ENCODE measurements at places on chromosomes 6 and 20.
A peak's percentile ranks its signal among the peaks of the same experiment; 100 is the strongest.

DNA sequence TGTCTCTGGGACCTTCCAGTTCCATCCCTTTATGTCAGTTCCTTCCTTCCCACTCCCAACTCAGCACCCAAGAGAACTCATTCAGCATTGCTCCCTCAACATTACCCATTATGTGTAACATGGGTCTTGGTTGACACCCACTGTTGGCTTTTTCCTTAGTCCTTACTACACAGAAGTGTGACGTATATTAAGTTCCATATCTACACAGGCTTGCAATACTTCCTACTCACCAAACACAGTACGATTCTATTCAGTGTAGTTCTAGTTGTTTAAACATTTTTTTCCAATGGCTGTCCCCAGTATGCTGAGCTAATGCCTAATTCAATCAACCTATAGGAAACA lies 37.7 kb downstream of the ARHGAP18 start:
- no peak for DNase-seq

DNA sequence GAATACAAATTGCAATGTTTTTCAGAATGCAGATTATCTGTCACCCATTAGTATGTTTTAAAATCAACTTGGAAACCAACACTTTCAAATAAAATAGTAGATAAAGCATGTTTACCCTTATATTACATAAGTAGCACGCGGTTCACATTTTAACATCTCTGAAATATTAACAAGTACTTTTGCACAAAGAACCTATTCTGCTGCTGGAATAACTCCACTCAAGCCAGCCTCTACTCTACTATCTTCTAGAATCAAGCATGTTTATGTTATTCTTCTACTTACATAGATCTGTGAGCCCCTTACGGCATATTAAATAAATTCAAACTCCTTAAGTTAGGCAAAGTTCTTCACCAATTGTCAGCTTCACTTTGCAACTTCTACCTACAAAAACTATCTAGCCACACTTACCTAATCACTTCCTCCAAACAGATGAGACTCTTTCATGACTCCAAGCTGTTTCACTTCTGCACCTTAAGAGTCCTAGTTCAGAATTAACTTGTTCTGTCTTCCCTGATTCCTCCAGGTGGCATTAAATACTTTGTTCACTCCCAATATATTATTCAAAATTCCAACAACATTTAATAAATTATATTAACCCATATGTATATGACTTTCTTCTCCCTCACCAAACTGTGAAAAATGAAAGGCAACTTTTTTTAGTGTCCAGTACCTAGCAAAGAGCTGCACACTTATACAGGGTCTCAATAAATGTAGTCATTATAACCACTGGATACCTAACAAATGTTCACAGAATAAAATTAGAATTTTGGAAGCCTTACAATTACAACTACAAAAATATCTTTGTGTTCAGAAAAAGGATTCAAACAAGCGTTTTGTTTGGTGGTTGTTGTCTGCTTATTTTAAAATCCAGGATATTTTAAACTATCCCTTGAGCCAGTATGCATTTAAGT lies 12.1 kb downstream of the CEP85L start:
- no peak for DNase-seq

DNA sequence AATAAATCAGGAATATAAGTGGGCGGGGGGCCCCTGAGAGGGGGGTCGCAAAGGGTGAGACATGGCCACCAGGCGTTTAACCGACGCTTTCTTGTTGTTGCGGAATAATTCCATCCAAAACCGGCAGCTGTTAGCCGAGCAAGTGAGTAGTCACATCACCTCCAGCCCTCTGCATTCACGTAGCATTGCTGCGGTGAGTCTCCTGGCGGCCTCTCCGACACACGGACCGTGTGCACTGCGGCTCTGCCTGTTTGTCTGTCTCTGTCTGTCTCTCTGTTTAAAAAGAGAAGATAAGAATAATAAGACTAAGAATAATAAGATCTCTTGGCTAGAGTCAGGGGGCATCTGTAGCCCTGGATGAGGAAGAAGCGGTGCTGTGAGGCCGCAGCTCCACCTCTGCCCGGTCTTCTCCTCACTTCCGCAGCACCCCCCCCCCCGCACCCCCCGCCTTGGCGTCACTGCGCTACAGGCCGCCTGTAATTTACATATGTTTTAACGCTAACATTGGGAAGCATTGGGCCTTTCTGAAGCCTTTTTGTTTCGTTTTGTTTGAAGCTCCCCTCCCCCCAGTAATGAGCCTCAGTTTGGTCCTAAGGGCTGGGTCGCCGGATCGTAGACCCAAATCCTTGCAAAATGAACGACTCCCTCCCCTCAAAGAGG lies 993 bp downstream of the STX16 start:
- DNase-seq = peak; percentile 67

- DNase-seq = no peak
Measured at GRCh38 chr6:8084586-8084985, 17.8 kb downstream of the EEF1E1 start.

GRCh38 chr6:1311400-1312202 lies at the start of gene FOXQ1:
TSS of gene FOXQ1 (plus strand) at chr6:1312098. CDS start at chr6:1312705, 607 bp downstream.
- peak; percentile 89 for DNase-seq

DNA sequence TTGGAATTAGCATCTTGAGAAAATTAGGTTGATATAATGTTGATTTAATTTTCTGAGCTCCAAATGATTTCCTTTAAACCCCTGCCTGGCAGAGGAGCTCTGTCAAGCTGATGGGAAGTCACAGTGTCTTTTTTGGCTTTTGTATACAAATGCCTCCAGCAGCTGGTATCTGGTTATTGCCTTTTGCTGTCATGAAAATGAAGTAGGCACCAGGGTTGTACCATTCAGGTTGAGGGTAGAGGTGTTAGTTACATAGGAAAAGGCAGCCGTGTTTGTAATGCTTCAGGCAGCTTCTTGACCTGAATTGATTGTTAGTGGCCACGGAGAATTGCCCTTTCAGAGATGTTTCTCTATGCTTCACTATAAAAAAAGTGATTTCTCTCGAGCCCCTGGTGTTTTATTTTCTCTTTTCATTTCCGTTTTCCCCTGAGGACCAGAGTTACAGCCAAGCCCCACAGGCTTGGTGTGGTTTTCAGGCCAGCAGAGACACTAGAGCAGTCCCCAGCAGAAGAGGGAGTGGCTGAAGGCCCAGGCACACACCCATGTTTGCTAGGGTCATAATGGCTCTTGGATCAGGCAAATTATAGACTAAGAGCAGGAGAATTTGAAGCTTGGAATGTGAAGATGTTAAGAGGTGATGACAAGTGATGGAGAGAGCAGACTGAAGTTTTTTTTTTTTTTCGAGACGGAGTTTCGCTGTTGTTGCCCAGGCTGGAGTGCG lies 21.6 kb downstream of the CMTR1 start:
- no peak for DNase-seq

DNA sequence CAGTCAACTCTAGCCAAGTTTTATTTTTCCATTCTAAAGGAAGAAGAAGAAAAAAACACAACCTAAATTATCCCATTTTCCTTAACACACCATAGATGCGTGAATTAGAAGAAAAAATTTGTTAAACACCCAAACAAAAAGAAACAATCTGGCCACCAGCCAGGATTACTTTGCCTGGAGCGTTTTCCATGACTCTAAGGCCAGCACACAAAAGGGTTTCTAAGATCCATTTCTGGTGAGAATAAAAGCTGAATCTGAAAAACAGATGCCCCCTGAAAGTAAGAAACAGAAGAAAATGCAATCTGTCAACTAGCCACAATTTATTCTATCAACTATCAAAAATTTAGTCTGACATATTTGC lies 267.2 kb upstream of the SULF2 start:
- DNase-seq = peak; percentile 19

DNA sequence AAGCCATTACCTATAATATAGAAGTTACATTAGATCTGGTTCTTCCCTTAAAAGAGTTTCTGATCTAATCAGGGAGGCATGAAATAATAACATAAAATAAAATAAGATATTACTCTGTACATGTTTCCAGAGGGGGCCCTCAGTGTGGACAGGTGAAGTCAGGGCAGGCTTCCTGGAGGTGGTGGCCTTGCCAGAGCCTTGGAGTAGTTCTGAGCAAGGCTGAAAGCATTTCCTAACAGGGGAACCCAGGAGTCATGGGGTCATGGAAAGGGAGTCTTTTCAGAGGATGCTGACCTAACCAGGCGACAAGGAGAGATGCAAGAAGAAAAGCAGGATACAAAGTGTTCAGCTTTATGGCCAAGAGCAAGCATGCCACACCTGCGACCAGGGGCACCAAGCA lies 471.3 kb upstream of the AGPAT4 start:
- DNase-seq = no peak

DNA sequence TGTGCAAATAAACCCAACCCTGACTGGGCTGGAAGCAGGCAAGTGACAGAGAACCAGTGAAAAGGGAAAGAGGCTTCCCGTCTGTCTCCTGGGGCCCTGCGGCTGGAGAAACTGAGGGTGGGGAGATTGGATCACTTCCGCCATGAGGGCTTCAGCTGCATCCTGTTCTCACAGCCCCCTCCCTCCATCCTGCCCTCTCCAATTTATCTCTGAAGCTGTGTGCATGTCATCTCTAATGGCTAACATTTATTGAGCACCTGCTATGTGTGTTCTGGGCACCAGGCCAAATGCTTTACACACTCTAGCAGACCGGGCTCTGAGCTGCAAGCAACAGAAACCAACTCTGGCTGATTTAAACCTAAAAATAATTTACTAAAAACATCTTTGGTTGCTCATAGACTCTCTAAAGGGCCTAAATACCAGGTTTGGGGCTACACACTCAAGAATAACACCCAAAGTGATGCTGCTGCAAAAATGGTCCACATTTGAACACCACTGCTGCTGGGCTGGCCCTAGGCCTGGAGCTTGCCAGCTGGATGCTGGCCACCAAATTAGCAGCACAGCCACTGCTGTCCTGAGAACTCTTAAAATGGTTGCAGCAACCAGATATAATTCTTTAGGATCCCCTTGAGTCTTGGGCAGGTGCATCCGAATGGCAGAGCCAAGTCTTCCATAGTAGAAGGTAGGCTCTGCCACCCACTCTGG lies 123.6 kb upstream of the LRFN2 start:
- no peak for DNase-seq

DNA sequence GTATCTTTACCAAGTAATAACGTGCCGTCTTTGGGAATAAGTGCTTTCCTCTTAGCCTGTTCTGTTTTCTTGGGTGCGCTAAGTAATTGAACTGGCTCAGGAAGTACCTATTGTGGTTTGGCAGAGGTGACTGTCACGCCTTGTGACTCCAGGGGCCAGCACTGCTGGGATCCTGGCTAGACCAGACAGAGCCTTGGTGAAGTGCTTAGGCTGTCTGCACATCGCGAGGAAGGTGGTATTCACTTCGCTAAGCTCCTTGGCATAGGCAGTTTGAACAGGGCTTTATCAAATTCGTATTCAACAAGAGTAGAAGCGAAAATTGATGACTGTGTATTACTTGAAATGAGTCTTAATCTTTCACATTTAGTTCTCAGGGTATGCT lies 17.6 kb downstream of the PRDM1 start:
- DNase-seq = no peak

GRCh38 chr6:87498048-87498447 lies 25.3 kb downstream of the SLC35A1 start:
- DNase-seq = no peak

DNA sequence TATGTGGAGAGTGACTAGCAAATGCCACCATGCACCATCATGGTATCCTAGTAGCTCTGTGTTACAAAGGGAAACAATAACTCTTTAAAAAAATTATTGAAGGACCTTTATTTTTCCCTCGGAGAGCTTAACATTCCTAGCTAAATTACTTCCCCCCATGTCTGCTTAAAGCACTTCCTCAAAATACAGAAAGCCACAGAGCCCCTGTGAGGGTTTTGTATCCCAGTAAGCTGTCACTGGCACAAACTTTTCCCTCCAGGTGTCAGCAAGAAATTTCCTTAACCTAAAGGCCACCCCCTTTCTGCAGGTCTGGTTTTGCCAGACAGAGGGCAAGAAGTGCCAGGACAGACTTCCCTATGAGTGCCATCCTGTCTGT lies 340.0 kb upstream of the PRDM1 start:
- DNase-seq = no peak

DNA sequence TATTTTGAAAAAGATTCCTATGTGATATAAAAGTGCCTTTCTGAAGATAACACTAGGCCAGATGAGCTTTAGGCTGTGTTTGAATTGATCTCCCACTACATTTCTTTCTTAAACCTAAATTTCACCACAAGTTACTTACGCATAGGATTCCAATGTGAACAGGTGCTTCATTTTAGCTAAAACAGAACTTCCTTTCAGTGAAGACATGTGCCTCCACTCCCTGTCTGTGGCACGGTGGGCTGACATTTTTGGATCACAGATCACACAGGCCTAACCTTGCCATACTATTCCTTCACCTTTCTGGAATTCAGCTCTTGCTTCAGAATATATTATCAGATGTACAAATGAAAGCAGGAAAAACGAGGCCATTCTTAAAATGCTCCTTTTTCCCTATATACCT lies 231.8 kb downstream of the SAMD5 start:
- DNase-seq = no peak

DNA sequence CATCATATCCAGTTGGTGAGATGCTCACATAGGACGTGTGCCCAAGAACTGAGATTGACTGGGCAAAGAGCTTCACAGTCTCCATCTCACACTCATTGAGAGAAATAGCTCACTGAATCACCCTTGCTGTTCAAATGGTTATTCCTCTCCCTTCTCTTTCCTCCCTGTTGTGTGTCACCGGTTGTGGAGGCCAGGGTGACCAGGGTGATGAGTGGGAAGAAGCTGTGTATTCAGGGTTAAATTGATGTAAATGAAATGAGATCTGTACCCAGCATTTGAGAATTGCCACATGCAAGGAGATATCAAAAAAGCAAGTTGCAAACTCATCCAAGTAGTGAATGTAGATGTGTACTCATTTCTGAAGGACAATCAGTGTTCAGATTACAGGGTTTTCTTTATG lies 36.6 kb upstream of the VAPB start:
- DNase-seq = no peak

DNA sequence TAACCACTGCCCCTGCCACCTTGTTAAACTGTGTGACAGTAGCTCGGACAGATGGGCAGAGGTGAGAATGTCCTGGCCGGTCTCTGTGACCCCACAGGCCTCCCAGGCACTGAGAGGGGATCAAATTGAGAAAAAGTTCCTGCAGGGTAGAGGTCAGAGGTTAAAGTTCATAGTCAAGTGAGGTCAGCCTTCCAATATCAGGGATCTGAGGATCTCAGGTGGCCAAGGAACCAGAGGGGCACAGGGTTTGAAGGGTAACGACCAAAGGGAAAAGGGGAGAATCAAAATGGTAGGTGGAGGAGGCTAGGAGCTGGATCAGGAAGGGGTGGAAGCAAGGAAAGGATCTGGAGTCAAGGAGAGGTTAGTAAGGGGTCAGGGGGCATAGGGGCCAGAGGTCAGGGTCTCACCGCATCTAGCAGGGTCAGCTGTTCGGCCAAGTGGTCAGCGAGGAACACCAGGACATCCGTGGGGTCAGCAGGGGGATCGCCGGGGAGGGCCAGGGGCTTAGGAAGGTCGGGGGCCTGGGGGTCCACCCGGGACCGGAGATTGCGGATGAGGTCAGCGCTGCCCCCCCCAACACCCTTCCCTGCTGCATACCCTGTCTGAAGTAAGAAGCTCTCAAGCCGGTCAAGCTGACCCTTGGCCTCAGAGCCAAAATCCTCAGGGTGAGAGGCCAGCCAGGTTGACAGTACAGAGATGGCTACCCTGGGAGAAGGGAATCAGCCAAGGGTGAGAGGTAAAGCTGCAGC lies 2.9 kb downstream of the RGL2 start:
- no peak for DNase-seq
